ENCODE measurements at places on chromosomes 5 and 9.

GRCh38 chr9:4604678-4605095 is 57.4 kb upstream of the PLPP6 start:
- H3K27ac ChIP-seq = no peak overlapping the region
- H3K36me3 ChIP-seq = no peaks in the 10 kb centered on the region
- no peaks in the 10 kb centered on the region for H3K4me1 ChIP-seq
- H3K4me3 ChIP-seq = no peak overlapping the region

GRCh38 chr5:32597041-32597629 is 11.8 kb downstream of the SUB1 start:
- H3K27ac ChIP-seq = no peak overlapping the region
- no peak for DNase-seq
- H3K36me3 ChIP-seq = peaks cover 17% of the 10 kb centered on the region
- H3K4me1 ChIP-seq = peaks cover 6% of the 10 kb centered on the region
- no peak overlapping the region for H3K4me3 ChIP-seq
- H3K27me3 ChIP-seq = no peaks in the 10 kb centered on the region

DNA sequence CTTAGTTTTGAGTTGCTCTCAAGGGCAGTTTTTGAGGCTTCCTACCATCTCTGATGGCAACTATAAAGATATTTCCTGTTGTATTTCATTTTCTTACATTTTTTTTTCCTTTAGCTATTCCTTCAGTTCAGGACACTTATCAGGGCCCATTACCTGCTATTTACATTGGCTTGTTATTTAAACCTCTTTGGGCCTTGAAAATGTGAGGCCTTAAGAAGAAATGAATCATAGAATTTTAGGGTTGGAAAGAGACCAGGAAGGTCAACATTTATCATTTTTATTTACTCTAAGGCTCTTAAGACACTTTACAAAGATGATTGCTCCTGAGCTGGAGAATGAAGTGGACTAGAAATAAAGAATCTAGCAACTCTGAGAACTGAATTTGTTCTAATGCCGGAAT is 335.2 kb downstream of the DTWD2 start:
- no peaks in the 10 kb centered on the region for H3K36me3 ChIP-seq
- no peak for DNase-seq
- H3K27me3 ChIP-seq = no peaks in the 10 kb centered on the region
- no peak overlapping the region for H3K4me3 ChIP-seq

- peaks cover 3% of the 10 kb centered on the region for H3K4me1 ChIP-seq
- H3K27ac ChIP-seq = no peak overlapping the region
- no peaks in the 10 kb centered on the region for H3K36me3 ChIP-seq
- H3K27me3 ChIP-seq = no peaks in the 10 kb centered on the region
- no peak overlapping the region for H3K4me3 ChIP-seq
Measured at GRCh38 chr5:127912411-127912810, 171.2 kb upstream of the SLC12A2 start.

- no peaks in the 10 kb centered on the region for H3K27me3 ChIP-seq
- no peak for DNase-seq
- peaks cover 63% of the 10 kb centered on the region for H3K4me1 ChIP-seq
- H3K27ac ChIP-seq = no peak overlapping the region
Measured at GRCh38 chr5:143179126-143179740, 224.3 kb downstream of the NR3C1 start.

- no peak overlapping the region for H3K27ac ChIP-seq
- no peak overlapping the region for H3K4me3 ChIP-seq
- DNase-seq = no peak
- no peaks in the 10 kb centered on the region for H3K36me3 ChIP-seq
- no peaks in the 10 kb centered on the region for H3K27me3 ChIP-seq
- no peaks in the 10 kb centered on the region for H3K4me1 ChIP-seq
Measured at GRCh38 chr9:36594213-36594612, 21.5 kb downstream of the MELK start.

- H3K4me1 ChIP-seq = peaks cover 38% of the 10 kb centered on the region
- no peak overlapping the region for H3K4me3 ChIP-seq
- peak overlapping the region; percentile 91 for H3K27ac ChIP-seq
- H3K36me3 ChIP-seq = peaks cover 47% of the 10 kb centered on the region
- no peak for DNase-seq
Measured at GRCh38 chr5:1317921-1318565, 23.2 kb upstream of the TERT start.

GRCh38 chr9:32886021-32886420 is 102.7 kb downstream of the TMEM215 start:
- H3K27me3 ChIP-seq = no peaks in the 10 kb centered on the region
- H3K27ac ChIP-seq = no peak overlapping the region
- no peaks in the 10 kb centered on the region for H3K36me3 ChIP-seq
- no peak for DNase-seq

DNA sequence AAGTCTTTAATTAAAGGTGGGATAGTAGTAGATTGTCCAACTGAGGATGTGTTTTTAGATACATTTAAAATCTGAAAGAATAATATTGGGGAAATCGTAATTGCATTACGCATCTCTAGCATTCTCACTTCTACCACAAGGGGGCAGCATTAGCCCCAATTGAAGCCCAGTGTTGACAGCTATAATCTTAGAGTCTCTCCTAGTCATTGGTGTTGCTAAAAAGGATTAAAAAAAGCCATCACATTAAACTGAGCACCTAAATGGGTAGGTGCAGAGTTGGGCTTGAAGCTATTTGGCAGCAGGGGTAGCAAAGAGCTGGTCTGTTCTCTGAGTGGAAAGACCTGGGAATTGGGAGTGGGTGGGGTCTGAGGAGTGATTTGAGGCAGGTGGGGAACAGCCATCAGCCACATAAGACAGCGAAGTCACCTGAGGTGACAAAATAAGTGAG is 177.2 kb downstream of the OSTF1 start:
- no peak overlapping the region for H3K27ac ChIP-seq
- peak; percentile 74 for DNase-seq
- H3K4me3 ChIP-seq = no peak overlapping the region

DNA sequence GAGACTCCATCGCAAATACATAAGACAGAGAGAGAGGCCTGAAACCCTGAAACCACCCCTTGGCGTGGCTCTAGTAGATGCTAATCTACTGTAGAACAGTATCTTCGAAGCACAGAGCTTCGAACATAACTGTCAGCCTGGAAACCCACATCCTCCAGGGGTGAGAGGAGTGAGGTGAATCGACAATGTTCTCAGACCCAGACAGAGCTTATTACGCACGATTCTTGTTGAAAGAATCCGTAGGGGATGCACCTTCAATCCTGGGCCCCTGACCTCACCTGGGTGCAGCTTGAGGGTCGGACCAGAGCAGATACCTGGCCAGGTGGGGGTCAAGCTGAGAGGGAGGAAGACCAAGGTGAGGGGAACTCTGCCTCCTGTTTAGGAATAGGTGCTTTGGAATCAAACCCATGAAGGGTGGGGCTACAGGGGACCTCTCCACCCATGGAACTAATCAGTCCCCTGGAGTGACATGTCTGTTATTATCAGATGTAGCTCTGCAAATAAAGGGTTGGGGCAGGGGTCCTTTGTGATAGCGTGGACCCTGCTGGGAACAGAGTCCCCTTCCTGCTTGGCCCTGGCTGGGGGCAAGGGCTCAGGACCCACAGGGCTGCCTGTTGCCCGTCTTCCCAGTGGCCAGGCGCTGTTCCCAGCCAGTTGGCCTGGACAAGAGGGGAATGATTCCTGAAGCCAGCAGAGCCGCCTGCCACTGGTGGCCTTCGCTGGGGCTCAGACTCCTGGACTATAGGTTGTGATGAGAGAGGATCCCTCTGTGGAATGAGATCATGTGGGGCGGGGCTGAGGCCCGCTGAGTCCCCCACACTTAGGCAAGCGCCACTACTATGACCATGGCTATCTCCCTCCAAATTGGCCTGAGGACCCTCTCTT is 41.2 kb downstream of the DBH start:
- H3K27ac ChIP-seq = peak overlapping the region; percentile 16
- no peak overlapping the region for H3K4me3 ChIP-seq
- H3K36me3 ChIP-seq = no peaks in the 10 kb centered on the region
- H3K27me3 ChIP-seq = no peaks in the 10 kb centered on the region

DNA sequence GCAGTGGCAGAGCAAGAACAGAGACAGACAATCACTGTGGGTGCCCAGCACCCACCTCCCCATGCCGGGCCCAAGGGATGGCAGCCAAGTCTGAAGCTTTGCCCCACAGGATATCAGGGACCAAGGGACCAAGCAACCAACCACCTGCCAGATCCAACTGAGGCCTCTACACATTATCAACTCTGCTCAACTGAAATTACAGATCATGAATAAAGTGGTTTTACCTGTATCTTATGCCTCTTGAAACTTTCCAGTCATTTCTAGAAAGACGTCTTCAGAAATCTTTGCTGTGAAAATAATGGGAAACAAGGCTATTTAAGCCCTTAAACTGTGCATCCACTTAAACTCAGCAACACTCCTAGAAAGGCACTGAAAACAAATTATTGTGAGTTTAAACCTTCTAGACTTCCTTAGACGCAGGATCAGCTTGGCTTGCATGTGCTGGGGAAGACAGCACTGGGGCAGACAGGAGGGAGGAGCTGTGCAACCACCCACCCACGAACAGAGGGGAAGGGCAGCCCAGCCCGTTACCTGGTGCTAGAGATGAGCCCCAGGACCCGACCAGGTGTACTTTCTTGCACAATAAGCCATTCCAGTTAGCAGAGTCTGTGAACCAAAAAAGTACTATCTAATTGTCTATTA is 80.0 kb downstream of the SEMA4D start:
- no peak for DNase-seq
- H3K4me1 ChIP-seq = peaks cover 8% of the 10 kb centered on the region
- H3K4me3 ChIP-seq = no peak overlapping the region

GRCh38 chr5:73380710-73381589 is 67.6 kb downstream of the FOXD1 start:
- no peak for DNase-seq
- H3K27ac ChIP-seq = no peak overlapping the region
- peaks cover 11% of the 10 kb centered on the region for H3K4me1 ChIP-seq
- no peaks in the 10 kb centered on the region for H3K36me3 ChIP-seq
- H3K4me3 ChIP-seq = no peak overlapping the region

- H3K27ac ChIP-seq = peak overlapping the region; percentile 15
- no peak for DNase-seq
- no peak overlapping the region for H3K4me3 ChIP-seq
- no peaks in the 10 kb centered on the region for H3K36me3 ChIP-seq
- peaks cover 15% of the 10 kb centered on the region for H3K4me1 ChIP-seq
Measured at GRCh38 chr9:125258832-125259534, 2.6 kb upstream of the GAPVD1 start.

GRCh38 chr9:124450241-124450924 is at the start of gene ADGRD2:
TSS of gene ADGRD2 (plus strand) at chr9:124450451. CDS start at chr9:124451667, 1,216 bp downstream.
- peaks cover 18% of the 10 kb centered on the region for H3K4me1 ChIP-seq
- H3K27me3 ChIP-seq = peaks cover 93% of the 10 kb centered on the region
- H3K36me3 ChIP-seq = no peaks in the 10 kb centered on the region
- no peak within 1 kb of the TSS for H3K4me3 ChIP-seq
- no peak for DNase-seq

DNA sequence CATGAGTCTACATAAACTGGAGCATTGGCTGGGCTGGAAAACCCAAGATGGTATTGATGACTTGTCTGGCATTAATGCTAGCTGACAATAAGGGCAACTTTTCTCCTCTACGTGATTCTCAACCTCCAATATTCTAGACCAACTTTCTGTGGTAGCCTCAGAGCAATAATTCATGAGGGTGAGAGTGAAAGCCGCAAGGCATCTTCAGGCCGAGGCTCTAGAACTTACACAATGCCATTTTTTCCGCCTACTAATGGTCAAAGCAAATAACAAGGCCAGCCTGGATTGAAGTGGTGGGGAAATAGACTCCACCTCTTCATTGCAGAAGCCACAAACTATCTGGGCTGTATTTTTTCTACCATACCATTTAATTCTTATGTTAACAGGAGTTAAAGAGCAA is 267.4 kb downstream of the GABRG2 start:
- no peak for DNase-seq
- H3K27me3 ChIP-seq = no peaks in the 10 kb centered on the region
- no peaks in the 10 kb centered on the region for H3K36me3 ChIP-seq
- no peak overlapping the region for H3K4me3 ChIP-seq
- H3K4me1 ChIP-seq = no peaks in the 10 kb centered on the region

DNA sequence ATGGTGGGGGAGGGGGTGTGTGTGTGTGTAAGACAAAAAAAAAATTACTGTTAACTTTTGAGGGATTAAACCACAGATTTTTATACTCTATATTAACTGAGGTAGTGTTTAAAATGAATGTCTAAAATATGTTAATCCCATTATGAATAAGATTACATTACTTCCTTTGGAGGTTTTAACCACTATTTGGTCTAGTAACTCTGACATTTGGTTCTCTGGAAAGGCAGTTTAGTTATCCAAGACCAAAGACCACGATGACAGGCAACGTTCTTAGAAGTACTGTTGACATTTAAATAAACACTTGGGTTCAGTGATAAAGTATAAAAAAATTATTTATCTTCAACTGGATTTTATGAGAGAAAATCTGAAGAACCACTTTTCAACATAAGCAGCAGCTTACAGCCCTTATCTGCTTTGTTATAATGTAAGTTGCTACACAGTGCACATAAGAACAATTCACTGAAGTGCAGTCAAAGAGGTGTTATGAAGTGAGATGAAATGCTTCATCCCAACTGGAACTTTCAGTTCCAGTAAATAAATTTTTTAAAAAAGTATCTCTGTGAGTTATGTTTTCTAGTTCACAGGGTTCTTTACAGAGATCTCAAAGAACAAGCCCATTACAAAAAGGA is 94.5 kb downstream of the OSMR start:
- H3K4me1 ChIP-seq = no peaks in the 10 kb centered on the region
- H3K27me3 ChIP-seq = no peaks in the 10 kb centered on the region
- no peak for DNase-seq
- H3K4me3 ChIP-seq = no peak overlapping the region
- H3K27ac ChIP-seq = no peak overlapping the region

- peaks cover 8% of the 10 kb centered on the region for H3K4me1 ChIP-seq
- DNase-seq = no peak
- H3K4me3 ChIP-seq = no peak overlapping the region
- H3K27ac ChIP-seq = no peak overlapping the region
- no peaks in the 10 kb centered on the region for H3K27me3 ChIP-seq
- no peaks in the 10 kb centered on the region for H3K36me3 ChIP-seq
Measured at GRCh38 chr5:143594902-143595818, 191.7 kb upstream of the NR3C1 start.

GRCh38 chr9:6805532-6805931 is 47.8 kb downstream of the KDM4C start:
- H3K27me3 ChIP-seq = no peaks in the 10 kb centered on the region
- no peak overlapping the region for H3K4me3 ChIP-seq
- DNase-seq = peak; percentile 38
- H3K27ac ChIP-seq = no peak overlapping the region
- no peaks in the 10 kb centered on the region for H3K4me1 ChIP-seq

GRCh38 chr9:15782106-15782505 is 229.3 kb downstream of the CCDC171 start:
- H3K27ac ChIP-seq = no peak overlapping the region
- DNase-seq = no peak
- H3K4me3 ChIP-seq = no peak overlapping the region
- no peaks in the 10 kb centered on the region for H3K4me1 ChIP-seq
- H3K36me3 ChIP-seq = peaks cover 5% of the 10 kb centered on the region

DNA sequence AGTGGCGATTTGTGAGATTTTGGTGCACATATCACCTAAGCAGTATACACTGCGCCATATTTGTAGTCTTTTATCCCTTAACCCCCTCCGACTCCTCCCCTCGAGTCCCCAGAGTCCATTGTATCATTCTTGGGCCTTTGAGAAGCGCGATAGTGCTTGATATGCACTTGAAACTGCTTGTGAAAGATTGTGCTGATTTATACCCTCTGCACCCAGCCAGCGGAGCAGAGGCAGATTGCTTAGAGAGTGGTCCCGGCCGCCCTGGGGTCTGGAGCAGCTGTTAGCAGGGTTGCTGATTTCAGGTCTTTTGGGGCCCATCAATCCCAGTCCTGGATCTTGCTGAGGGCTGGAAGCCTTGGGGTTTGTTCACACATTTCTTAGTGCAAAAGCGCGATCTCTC is 13.0 kb upstream of the FAM240B start:
- no peaks in the 10 kb centered on the region for H3K4me1 ChIP-seq
- no peak overlapping the region for H3K4me3 ChIP-seq
- H3K27me3 ChIP-seq = peaks cover 8% of the 10 kb centered on the region
- H3K36me3 ChIP-seq = no peaks in the 10 kb centered on the region
